ENCODE measurements at places on chromosomes 3 and 15.

GRCh38 chr15:92681141-92681631 is 25.6 kb upstream of the FAM174B start:
- peak; percentile 40 for DNase-seq

DNA sequence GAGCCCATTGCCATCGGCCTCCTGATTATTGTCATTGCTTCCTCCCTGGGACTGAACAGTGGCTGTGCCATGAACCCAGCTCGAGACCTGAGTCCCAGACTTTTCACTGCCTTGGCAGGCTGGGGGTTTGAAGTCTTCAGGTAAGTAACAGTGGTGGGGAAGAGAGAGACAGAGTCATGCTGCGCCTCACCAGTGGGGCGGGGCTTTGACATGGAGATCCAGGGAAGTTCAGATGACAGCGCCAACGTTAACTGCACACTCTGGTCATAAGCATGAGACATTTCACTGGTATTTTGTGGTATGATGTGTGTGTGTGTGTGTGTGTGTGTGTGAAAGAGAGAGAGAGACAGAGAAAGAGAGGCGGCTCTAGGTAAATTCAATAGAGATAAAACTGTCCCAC is 41.0 kb downstream of the AQP9 start:
- no peak for DNase-seq

GRCh38 chr3:192841428-192841827 is 76.2 kb downstream of the MB21D2 start:
- no peak for DNase-seq

DNA sequence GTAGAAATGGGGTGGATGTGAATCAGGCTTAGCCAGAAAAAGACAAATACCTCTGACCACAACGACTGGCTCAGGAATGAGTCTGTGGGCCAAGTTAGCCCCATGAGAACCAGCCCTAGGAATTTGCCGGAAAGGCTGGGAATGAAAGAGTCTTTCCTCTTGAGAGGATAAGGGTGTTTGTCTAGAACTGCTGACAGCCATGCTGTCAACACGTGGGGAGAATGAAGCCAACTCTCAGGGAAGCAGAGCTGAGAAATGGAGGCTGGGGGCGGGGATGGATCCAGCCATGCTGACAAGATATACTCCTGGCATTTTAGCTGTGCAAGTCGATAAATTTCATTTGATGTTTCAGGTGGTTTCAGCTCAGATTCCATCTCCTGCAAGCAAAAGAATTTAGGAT is 10.6 kb upstream of the SLC6A1 start:
- no peak for DNase-seq

GRCh38 chr3:67832817-67833216 is 178.4 kb upstream of the SUCLG2 start:
- DNase-seq, result no peak

DNA sequence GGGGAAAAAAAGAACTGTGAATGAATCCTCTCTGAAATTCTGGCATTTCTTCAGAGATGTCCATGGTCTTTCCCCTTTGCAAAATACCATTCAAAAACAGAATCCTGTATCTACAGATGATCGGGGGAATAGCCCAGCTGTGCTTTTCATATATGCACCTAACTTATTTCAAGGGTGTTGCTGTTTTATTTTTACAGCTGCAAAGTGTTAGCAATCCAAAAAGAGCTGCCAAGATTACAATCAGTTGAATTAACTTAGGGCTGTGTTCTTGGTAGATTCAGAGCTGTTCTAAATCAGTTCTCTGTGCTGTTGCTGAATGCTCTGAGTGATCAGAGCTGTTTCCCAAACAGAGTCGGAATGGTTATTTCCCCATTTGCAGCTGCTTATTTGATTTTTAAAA is 175.7 kb upstream of the SEMA6D start:
- DNase-seq, result no peak

- DNase-seq, result no peak
These were observed 9.5 kb downstream of the MGA start for GRCh38 chr15:41669701-41670100.

GRCh38 chr3:112377568-112378071 is 44.7 kb downstream of the CD200 start:
- DNase-seq, result no peak

DNA sequence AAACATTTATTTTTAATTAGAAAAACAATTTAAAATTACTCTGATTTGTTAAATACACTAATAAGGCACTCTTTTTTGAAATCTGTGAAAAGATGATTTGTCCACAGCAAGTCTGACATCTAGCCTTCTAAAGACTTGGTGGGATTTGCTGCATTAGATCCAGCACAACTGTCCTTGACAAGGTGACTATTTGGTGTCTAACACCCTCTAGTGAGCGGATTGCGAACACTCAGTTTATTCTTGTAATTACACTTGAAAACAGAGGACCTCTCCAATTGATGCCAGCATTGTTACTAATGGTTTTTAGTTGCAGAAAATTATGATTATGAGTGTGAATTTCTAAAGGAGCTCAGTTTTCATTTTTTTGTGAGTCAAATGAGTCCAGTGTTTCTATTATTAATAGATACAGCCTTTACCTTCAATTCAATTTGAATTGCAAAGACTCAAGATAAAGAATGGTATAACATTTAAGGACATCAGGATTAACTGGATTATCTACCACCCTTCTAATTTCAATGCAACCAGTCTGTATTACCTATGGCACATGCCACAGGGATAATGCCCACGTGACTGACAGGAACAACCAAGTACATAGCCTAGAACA is 29.7 kb upstream of the STRIT1 start:
- DNase-seq, result no peak

DNA sequence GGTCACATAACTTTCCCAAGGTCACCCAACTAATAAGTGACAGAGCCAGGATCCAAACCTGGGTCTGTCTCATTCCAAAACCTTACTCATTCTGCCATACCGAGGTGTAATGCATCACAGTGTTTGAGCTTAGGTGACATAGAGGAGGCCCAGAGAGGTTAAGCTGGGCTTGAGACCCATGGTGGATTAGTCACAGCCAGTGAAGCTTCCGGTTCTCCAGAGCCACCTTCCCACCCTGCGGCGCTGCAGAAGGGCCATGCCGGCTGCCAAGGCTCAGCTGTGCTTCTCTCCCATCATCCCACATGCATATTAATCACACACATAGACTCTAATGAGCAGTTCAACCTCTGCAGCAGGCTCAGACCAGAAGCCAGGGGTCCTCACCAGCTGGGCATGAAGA is 42.2 kb downstream of the SPSB4 start:
- DNase-seq, result no peak

- no peak for DNase-seq
These were observed 120.2 kb upstream of the LIPC start for GRCh38 chr15:58311556-58311955.

DNA sequence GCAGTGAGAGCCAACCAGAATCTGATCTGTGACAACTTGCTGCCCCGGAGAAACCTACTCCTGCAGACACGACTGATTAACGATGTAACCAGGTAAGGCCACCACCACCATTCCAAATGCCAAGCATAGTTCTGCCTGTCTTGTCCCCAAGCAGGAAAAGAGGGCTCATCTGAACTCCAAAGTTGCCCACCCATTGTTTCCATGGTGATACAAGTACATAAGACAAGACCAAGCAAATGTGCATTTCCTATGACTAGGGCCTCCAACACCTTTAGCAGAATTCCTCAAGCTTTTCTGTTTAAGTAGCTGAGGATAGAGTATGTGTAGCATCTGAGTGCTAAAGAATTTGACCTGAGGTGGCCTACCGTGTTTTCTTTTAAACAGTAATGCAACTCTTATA is 290.7 kb downstream of the RYR3 start:
- DNase-seq, result no peak

- no peak for DNase-seq
These were observed 71.9 kb upstream of the PRR23E start for GRCh38 chr3:127120851-127121647.

DNA sequence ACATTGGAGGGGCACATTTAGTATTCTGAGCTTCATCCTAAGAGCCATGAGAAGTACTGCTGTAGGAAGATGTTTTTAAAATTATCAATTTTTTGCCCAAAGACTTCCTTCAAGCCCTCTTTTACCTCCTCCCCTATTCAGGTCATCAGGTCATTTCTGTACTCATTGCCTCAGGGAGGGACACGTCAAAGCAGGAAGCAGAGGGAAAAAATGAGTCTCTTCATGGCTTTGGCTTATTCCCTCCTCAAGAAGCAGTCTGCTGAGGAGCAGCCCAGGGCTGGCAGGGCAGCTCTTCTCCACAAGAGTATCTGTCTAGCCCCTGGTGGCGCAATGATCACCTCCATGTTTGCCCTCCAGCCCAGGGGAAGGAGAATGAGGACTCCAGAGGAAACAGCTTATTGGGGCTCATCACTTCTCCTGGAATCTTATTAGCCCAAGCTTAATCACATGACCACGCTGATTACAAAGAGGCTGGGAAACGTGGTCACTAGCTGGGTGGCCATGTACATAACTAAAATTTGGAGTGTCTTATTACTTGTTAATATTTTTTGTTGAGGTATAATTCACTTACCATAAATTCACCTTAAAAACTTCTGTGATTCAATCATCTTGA is 44.2 kb upstream of the GATA2 start:
- no peak for DNase-seq

- no peak for DNase-seq
These were observed 177.5 kb upstream of the ICE2 start for GRCh38 chr15:60656481-60656880.

- DNase-seq, result no peak
These were observed 20.2 kb downstream of the PAK6 start for GRCh38 chr15:40259021-40259420.

GRCh38 chr3:127073941-127074820 is 91.3 kb downstream of the PLXNA1 start:
- DNase-seq, result no peak

DNA sequence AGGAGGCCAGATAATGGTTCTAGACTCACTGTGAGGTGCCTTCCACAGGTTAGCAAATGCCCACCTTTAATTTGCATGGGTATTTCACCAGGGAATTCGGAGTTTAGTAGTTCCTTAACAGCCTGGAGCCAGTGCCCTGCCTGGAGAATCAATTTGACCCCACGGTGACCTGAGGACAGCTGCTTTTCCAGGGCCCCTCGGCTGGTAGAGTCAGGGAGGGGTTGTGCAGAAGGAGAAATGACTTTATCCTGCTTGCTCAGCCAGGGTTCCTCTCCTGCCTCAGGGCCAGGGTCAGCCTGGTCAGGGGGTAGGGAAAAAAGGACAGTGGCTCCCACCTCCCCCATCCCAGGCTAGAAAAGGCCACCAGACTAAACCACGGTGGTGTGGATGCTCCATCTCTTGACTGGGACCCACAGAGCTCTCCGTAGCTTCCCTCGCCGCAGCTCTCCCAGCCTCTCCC is 12.0 kb downstream of the DLL4 start:
- no peak for DNase-seq

DNA sequence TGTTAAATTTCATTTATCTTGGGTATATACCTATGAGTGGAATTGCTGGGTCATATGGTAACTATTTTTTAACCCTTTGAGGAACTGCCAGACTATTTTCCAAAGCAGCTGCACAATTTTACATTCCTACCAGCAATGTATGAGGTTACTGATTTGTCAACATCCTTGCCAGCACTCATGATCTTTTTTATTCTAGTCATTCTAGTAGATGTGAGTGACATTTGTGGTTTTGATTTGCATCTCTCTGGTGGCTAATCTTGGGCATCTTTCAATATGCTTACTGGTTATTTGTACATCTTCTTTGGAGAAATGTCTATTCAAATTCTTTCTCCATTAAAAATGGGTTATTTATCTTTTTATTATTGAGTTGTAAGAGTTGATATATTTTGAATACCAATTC is 21.3 kb upstream of the LRRC58 start:
- no peak for DNase-seq

GRCh38 chr3:13607821-13608597 is 59.1 kb downstream of the FBLN2 start:
- no peak for DNase-seq

- DNase-seq, result no peak
These were observed 42.8 kb downstream of the SSR3 start for GRCh38 chr3:156511987-156512677.

- DNase-seq, result no peak
These were observed 3.5 kb downstream of the RBM15B start for GRCh38 chr3:51394541-51394940.

- DNase-seq, result no peak
These were observed 28.7 kb downstream of the LRRK1 start for GRCh38 chr15:100947760-100948429.

DNA sequence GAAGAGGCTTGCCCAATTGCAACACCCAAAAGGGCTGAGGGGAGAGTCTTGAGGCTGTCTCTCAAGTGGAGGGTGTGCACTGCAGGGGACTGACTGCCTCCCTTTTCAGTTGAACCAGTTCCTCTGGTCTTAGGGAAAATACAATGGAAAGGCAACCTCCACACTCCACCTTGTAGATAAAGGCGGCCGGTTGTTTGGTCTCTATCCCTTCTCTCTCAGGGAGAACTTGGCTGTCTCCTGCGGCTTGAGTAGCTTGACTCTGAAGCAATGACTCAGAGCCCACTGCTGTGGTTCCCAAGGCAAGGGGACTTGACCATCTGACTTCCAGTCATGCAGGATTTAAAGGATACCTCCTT is 143.2 kb upstream of the UMPS start:
- no peak for DNase-seq

- DNase-seq, result no peak
These were observed 37.2 kb downstream of the AMOTL2 start for GRCh38 chr3:134337071-134337482.

GRCh38 chr3:66499881-66500575 is 794 bp downstream of the LRIG1 start:
- DNase-seq, result peak; percentile 73

GRCh38 chr15:96535148-96535547 is 204.6 kb downstream of the NR2F2 start:
- no peak for DNase-seq

DNA sequence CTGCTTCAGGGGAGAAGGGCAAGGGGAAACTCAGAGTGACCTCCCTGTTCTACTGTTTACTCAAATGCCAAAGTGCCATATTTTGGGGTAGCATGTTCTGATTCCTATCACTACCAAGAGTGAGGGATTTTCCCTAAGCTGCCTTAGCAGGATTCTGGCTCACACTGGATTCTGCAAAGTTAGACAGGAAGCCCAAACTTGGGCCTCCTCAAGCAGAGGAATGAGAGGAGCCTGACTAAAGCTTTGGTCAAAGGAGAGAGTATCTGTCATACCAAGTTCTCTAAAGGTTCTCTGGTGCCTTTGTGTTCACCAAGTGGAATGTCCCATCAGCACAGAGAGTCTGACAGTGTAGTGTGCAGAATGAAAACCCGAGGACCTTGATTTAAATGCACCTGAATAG is 8.8 kb upstream of the RARB start:
- no peak for DNase-seq

GRCh38 chr3:189303584-189303983 is 131.8 kb downstream of the TPRG1 start:
- DNase-seq, result no peak
